Large intestine (tissue), 12 donors: ENCODE measurements at places on chromosomes 5 and 9. TPM values are rescaled to one million over a fixed set of nuclear protein-coding genes. Genes with fewer than 3 reads are reported as not detected.
A peak's percentile ranks its signal among the peaks of the same experiment; 100 is the strongest.

Gene SLC1A1
- polyA plus RNA-seq: 42.5 TPM

Gene SNCAIP
- polyA plus RNA-seq: 7.3 TPM

GRCh38 chr9:134066526-134066912 is 1.3 kb downstream of the BRD3 start:
- peak; percentile 25 for DNase-seq

DNA sequence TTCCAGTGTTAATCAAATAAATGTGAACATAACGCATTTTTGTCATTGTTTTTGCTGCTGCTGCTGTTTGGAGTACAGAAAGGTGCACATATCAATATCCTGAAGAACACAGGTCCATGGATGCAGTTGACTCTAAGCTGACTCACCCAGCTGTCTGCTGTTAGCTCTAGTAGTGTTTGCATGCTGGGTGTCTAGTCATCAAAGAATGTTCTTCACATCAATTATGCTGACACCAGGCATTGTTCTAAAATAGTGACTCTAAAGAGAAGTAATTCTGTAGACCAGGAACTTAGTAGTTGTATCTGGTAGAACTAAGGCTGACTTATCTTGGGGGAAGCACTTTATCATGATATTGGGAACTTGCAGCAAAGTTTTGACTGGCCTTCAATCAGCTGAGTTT is 55.7 kb upstream of the DPYSL3 start:
- DNase-seq: no peak

DNA sequence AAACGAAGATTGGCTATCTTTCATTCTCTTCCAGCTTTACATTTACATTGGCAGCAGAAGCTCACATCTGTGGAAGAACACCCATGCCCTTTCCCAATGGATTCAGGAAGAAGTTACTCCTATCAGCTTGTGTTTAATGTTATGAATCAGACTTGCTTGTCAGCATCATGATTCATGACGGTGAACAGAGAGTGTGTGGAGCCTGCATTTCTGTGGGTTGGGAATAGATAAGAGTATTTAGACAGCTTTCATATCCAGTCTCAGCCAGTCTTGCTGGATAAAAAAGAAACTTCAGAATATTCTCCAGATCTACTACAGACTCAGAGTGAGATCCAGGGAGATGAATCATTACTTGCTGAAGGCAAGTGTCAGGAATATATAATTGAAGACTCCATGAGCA is 812.9 kb upstream of the ZNF608 start:
- no peak for DNase-seq

DNA sequence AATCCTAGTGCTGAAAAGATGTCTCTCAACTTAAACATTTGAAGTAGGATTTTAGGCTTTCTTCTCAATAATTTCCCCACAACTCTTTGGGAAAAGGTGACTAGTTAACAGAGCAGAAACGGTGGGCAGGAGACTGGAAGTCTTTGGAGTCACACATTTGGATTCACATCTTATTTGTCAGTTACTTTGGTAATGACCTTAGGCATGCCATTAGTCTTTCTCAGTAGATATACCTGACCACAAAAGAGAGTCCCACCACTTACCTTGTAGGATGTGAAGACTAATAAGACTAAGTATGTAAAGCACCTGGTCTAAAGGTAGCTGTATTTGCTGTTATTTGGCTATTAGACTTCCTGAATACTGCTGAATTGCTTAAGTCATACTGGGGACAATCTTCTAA is 35.4 kb downstream of the DAP start:
- no peak for DNase-seq

DNA sequence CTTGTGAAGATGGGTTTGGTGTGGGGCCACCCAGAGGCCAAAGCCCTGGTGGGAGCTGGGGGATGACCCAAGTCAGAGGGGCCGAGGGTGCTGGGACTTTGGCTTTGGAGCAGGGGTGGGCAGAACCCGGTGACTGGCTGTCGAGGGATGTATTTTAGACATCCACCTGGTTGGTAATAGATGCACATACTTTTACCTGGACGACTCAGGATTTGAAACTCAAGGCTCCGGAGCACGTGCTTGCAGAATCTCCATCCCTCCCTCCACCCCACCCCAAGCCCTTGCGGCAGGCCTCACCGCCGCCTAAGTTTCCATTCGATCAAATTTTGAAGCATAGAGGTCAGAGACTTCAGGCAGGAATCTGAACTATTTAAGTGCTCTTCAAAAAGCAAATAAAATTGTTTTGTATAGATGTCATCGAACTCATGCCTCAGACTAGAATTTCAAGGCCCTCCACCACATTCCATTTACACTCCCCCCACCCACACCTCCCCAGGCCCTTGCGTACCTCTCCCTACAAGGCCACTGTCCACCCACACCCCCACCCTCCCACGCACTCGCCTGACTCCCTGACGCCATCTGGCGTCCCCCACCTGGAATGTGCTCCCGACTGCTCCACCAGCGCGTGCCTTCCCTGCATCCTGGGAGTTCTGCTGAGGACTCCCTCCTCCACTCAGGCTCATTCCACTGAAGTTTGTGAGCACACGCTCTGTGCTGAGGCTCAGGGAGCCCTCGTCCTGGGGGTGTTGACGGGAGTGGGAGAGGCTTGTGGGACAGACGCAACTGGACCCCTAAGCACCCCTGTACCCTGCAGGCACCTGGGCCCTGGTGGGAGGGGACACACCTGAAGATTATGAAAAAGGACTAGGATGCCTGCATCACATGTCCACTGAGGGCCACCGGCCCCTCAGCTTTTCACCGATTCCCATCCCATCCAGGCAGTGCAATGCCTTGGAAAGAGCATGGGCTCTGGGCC is 56.4 kb upstream of the RPL26L1 start:
- DNase-seq: peak; percentile 81

GRCh38 chr9:127200106-127200862 is 64.3 kb upstream of the GARNL3 start:
- no peak for DNase-seq
